Right renal cortex interstitium (tissue), 3 donors: ENCODE measurements at places on chromosomes 3 and 15.

DNA sequence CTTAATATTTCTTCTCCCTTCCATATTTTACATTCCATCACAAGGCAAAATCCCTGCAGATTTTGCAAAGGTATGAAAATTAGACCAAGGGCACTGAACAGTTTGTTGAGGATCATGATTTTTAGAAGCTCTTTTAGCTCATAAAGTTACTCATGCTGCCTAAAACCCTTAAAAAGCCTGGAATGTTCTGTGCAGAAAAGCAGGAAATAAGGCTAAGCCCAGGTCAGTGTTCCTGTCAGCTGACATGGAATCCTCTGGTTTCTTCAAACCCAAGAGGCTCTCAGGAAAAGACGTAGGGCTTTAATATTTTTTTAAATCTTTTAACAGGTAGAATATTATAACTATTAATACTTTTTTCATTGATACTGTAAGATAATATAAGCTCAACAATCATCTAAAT is 8.2 kb downstream of the CBLB start:
- no peak for DNase-seq

GRCh38 chr15:95017666-95018328 is 786.4 kb downstream of the MCTP2 start:
- no peak for DNase-seq

DNA sequence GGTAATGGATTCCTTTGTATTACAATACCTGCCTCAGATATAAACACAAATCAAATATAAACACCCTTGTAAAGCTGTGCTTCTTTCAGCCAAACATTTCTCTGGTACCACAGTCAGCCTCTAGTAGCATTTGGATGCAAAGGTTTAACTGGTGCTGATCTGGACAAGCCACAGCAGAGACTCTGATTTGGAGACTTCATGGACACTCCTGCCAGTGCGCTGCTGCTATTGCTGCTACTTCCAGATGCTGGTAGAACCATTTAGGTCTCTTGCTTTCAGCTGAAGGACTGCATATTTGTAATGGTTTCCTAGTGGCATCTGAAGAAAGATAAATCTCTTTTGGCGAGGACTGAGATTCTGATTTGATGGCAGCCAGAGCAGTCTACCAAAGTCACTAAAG is 36.9 kb downstream of the NCK1 start:
- DNase-seq, result no peak

DNA sequence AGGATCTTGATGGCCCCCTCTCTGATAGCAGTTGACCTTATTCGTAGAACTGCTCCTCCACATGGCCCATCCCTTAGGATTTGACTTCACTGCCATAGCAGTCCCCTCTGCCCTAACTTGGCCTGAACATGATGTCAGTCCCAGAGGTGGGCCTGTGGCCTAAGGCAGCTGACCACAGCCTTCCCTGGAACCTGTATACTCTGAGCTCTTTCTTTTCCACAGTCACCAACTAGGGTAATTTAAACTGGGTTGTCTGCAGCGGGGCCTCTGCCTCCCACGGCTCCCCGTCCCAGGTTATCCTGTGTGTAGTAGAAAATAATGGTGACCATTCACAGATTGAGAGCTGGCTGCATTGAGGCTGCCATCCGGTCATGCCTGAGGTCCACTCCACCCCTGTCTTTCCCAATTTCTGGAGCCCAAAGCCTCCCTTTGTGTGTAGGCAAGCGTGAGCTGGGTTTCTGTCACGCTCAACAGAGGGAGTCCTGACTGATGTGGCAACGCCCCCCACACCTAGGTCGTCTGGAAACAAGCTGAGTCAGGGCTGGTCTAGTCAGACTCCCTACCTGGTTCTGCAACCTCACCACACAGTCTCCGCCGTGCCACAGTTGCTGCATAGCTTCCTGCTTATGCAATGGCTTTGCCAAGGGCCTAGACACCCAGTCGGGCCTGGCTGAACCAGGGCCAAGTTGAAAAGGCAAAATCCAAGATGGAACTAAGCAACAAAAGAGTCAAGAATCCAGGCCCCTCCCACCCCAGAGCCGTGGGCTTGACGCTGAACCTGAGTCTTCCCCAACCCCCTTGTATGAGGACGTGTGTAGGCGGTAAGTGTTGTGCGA is 284.5 kb downstream of the XXYLT1 start:
- no peak for DNase-seq
